ENCODE measurements at places on chromosomes 2 and 18.

DNA sequence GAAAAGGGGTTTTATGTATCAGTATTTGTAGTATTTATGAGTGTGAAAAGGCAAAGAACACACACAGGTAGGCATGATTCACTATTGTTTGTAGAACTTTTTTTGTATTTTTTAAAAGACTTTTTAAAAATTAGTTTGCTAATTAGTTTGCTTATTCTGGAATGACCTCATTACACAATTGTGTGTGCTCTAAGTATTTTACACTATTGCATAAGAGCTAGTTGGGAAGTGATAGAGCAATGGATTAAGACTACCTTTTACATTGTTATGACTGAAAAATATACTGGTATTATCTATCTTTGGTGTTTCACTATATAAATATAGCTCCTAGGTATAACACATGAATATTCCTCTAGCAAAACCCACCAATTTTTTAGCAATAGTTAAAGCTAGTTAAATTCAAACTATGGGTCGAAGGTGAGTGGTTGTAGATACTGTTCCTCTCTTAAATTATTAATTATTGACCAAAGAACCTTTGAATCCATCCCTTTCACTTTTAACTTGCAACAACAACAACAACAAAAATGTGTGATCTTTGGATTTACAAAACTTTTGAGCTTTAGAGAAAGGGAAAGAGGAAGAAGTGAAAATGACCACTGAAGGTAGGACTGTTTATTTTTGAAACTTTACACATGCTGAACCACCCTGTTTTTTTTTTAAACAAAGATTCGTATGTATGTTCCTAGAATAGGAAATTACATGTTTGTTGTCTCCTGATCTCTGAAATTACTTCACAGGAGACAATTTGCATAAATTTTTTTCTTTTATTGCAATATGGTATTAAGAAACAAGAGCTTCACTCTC, 18.7 kb downstream of the ITPRID2 start:
- no peak for DNase-seq

DNA sequence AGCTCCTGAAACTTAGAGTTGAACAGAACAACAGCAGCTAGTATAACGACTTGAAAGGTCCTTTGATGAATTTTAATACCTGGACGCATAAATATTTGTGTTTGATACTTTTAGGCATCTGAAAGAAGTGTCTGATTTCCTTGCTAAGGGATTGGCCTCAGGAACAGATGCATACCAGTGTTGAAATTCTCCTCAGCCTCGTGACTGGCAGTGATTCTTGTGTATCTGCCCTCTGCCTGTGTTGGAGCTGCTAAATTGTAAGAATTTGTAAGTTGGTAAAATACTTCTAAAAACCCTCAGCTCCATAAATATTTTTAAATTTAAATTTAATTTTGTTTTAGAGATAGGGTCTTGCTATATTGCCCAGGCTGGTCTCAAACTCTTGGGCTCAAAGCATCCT, 22.4 kb upstream of the SCYGR1 start:
- DNase-seq = no peak

- DNase-seq = no peak
These were observed 69.7 kb downstream of the PRPF40A start for GRCh38 chr2:152647552-152647951.

GRCh38 chr2:120269076-120269744, 16.6 kb downstream of the RALB start:
- no peak for DNase-seq

- DNase-seq = no peak
These were observed 77.6 kb upstream of the NFU1 start for GRCh38 chr2:69514819-69515218.

DNA sequence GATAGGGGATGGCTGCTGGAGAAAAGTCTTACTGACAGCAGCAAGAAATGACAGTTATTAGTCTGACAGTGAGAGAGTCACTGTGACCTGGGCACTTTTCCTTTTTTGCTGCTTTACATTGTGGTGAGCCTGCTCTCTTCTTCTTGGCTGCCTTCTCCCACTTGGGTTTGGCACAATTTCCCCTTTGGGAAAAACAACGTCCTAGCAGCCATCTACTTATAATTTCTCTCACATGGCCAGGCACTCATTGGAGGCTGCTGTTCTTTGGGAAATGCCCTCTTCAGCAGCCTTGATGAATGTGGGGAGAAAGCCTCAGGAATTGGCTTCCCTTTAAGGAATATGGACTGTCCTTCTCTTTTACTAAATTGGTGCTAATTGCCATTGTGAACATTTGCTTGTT, 60.4 kb upstream of the SLC1A4 start:
- DNase-seq = no peak

- no peak for DNase-seq
These were observed 21.7 kb downstream of the TFPI start for GRCh38 chr2:187532333-187533120.

DNA sequence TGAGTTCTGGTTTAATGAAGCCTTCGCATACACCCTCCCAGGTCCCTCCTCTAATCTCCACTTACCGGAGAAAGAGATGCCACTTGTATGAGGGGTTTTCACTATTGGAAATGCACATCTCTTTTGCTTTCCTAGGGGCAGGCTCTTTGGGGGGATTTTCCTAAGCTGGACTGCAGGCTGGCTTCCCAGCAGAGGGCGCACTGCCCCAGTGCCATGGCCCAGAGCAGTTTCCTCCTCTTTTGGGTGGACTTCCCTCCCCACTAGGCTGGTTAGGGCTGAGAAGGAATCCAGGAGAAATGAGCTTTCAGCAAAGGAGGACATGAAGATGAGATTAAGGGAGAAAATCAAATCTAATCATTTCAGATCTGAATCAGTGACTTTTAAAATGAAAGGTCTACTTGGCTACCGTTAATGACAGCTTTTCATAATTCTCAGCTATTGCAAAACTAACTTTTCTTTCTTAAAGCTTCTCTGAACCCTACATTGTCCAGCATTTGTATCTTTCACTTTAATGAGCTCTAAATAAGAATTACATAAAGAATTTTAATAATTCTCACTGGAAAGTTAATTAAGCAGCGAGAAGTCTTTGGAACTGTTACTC, 784.1 kb upstream of the FANCL start:
- peak; percentile 4 for DNase-seq

DNA sequence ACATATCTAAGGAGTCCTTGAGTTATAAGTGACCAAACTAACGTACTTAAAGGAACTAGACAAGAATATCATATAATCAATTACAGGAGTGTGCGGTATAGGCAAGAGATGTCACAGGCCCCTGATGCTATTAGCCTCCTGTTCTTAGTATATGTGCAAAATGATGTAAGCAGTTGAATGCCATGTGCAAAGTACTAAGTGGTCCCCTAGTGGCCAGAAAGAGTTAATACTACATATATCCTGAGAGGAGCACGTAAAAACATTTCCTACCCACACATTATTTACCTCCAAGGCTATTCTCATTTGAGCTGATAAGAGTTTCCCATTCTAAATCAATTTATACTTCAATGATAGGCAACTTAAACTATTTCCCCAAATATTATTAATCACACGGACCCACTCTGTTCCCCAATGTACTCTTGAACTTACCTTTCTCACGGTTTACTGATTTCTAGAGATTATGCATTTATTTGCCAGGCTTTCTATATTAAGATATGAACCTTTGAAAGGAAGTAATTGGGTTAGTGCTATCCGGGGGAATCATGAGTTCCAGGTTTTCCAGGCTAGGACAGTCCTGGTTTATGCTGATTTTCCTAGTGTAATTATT, 158.0 kb upstream of the KLHL14 start:
- no peak for DNase-seq

DNA sequence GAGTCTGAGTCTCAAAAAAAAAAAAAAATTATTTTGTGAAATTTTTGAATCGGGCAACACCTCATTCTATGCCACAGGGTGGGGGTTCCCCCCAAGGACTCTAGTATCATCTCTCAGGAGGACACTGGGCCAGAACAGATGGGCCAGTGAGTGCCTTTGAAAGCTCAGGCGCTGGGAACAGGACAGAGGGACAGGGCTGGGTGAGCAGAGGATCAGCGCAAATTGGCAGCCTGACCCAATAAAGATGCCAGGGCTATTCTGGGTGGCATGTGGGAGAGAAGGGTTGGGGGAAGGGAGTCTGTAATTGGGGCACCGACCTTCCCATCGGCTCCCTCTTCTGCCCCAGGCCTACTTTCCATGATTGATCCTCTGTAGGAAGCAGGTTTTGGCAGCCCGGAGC, 44.0 kb downstream of the KIF3C start:
- no peak for DNase-seq

- DNase-seq = no peak
These were observed 191.9 kb upstream of the SMAD2 start for GRCh38 chr18:48122376-48122775.

- no peak for DNase-seq
These were observed 88.6 kb upstream of the GPC1 start for GRCh38 chr2:240346753-240347372.

GRCh38 chr2:58939388-58939787, 698.3 kb upstream of the FANCL start:
- DNase-seq = no peak

DNA sequence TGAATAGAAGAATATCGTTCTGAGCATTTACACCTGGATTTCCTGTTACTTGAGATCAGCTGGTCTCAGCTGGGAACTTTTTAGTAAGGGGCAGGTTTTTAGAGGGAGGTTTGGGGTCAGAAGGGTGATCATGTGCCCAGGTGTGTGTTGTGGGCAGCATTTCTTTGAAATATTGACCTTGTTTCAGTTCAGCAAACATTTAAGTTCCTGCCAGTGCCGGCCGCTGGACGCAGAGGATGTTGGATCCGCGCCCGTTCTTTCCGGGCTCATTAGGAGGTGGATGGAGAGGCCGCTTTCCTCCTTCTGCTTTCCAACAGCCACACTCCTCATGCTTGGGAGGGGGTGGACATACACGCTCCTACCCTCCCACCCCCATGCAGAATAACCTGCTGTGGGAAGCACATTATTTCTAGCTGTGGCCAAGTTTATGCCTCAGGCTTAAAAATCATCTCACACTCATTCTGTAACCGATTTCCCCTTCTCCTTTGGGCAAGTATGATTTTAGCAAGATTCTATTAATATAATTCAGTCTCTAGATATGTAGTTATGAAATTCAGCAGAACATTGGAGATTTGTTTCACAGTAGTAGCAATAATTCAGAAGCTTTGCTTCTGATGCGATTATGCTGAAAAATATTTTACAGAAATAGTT, 131.4 kb downstream of the ZNF236 start:
- DNase-seq = no peak

GRCh38 chr18:77201506-77201905, 48.1 kb upstream of the GALR1 start:
- no peak for DNase-seq

DNA sequence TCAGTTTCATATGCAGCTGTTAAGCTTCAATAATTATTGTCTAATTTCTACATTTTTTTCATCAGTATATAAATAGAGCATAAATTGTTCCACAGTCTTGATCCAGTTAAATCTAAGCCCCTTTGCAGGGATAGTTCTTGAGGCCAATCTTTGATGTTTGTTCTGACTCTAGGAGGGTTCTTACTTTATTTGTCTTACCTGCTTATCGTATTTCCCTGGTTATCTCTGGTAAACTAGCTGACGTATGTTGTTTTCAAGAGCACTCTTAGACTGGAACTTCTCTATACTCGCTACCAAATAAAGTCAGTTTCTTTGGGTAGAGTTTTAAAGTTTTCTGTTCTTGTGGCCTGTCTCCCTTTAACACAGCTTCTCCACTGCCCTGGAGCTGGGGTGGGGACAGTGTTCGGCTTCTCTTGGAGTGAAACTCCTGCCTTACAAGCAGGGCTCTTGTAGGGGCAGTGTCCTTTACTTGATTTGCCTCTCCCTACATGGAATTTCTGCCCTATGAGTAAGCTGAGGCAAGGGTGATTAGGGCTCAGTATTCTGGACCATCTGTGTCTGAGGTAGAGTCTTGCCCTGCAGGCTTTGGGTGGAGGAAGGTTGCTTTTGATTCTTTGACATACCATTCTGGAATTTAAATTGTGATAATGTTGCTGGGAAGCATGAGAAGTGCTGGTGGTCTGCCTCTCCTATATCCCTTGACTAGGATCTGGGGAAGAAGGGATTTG, 90.3 kb downstream of the PTPN4 start:
- DNase-seq = no peak

DNA sequence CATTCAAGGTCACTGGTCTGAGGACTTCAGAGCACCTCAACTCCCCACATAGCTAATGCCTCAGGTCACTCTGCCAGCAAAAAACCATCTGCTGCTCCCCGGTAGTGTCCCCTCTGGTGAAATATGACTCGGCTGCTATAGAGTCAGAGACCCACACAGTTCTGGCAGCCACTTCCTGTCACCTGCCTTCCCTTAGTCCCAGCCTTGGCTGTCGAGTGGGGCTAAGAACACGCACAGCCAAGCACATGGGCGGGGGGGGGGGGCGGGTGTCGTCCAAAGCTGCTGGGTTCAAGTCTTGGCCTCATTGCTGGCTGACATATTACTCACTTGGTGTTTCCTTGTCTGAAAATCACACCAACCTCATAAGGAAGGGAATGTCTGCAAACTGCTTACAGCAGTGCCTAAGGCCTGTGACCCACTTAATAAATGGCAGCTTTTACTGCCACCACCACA, 37.5 kb downstream of the POLR1A start:
- DNase-seq = no peak

Measured in stimulated activated CD4-positive, alpha-beta T cell treated with anti-CD3 and anti-CD28 coated beads, Interleukin-2, amount 100 ng/mL, for 48 hours (primary cell).